ENCODE measurements at places on chromosomes 13 and 19.

DNA sequence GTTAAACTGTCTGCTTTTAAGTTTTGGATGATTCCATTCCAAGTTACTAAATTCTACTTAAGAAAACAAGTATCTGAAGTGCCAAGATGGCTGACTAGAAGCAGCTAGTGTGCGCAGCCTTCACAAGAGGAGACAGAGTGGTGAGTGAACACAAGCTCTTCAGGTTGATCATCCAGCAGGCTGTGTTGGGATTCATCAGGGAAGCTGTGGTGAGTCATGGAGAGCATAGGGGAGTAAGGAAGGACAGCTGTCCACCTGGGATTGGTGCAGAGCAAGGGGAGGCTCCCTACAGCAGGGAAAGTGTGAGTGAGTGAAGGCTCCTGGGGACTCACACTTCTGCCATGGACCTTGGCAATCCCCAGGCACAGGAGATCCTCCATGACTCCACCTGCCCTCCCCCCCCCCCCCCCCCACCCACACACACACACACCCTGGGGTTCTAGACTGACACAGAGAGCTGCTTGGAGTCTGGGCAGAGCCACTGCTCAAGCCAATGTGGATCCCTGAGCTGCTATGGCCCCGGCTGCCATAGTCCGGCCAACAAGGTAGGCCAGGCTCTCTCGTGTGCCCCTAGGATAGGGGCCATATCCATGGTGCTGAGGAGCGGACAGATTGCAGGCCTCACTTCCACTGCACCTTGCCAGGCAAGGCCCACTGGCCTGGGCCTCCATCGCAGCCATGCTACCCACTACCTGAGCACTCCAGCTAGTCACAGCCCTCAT lies 23.5 kb downstream of the SLC25A15 start:
- DNase-seq = no peak

- DNase-seq = peak; percentile 58
Measured at GRCh38 chr13:26254583-26255111, 718 bp downstream of the CDK8 start.

DNA sequence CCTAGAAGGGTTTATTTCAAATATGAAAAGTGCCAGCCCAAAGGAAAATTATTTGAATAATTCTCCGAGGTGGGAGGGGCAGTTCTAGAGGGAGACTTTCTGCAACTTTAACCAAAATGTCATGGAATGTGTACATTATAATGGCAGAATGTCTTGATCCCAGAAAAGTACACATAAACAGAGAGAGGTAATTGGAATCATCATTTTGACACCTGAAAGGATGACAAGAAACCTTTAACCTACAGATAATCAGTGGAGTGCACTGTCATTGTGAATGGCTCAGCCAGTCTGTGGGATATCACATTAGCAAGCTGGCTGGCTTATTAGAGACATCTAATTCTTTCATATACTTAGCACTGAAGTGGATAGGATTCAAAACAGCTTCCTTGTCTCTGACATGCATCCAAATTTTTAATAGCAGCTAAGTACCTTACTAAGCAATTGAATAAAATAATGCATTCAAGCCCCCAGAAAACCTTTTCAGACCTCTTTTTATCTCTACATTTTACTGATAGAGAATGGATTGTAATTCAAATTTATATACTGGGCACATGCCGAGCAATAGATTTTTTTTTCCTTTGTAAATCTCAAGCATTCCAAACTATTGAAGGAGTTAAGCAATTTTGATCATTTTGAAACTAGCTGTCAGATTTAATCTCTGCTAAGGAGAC lies 468.6 kb downstream of the COG6 start:
- no peak for DNase-seq

- no peak for DNase-seq
Measured at GRCh38 chr19:29454109-29454508, 71.7 kb upstream of the VSTM2B start.

DNA sequence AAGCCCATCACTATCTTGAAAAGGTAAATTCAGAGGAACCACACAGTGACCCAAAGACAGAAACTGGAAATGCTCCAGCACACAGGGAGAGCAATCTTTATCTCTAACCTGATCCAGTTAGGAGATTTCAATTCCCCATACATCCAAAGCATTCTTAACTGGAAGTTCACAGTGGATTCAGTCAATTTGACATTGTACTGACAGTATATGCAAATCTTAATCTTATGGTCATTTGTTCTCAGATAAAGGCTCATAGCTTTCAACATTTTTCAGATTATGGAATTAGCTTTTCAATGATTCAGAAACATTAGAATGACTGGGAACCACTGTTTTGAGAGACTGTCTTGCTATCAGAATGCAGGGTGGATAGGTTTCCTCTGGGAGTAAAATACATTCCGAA lies 1455.6 kb downstream of the OLFM4 start:
- no peak for DNase-seq

- DNase-seq = no peak
Measured at GRCh38 chr13:113736258-113736731, 22.7 kb upstream of the TMEM255B start.

DNA sequence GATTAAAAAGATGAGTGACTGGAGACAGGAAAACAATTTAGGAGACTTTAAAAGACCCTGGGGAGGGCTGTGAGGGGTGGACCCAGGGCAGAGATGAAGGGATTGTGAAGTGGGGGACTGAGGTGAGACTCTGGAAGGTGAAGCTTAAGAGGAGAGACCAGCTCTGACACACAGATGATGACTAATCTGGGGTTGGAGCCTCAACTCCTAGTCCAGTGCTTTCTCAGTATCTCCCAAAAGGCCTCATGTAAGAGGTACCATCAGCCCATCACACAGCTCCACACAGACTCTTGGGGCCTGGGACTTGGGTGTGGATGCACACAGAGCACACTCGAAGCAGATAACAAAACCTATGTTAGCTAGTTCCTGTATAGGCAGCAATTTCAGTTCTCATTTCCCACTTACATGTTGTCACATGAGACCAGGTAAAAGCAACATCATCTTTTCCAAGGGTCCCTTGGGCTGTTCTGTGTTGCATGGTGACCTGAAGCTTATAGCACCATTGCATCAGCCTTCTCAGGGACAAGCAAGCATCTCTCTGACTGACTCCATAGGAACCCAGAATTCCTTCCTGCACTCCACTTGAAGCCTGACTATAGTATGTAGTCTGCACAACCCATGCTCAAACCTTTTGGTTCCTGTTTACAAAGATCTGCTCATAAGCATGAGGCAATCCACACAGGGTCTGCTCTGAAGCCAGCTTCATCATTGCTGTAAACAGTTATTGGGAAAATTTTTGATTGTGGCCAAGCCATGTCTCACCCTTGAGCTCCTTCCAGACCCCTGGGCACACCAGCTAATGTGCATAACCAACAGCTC lies 88.6 kb upstream of the MYCBP2 start:
- DNase-seq = no peak

DNA sequence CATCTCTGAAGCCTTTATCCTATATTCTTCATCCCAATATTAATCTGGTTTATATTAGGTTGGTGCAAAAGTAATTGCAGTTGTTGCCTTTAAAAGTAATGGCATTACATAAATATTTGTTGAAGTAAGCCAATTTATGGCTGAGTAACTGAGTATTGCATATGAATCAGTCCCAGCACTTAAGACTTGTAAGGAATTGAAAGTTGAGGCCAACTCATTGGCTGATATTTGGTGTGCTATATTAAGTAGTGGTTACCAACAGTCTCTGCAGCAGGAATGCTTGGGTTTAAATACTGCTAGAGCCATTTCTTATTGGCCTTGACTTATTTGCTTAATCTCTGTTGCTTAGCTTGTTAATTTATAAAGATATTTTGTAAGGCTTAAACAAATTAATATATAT lies 460.7 kb downstream of the GPC6 start:
- DNase-seq = no peak

GRCh38 chr19:41298348-41298964 lies 11.5 kb upstream of the CCDC97 start:
- DNase-seq = peak; percentile 20

- peak; percentile 11 for DNase-seq
Measured at GRCh38 chr13:98575904-98576199, 1.1 kb downstream of the STK24 start.

DNA sequence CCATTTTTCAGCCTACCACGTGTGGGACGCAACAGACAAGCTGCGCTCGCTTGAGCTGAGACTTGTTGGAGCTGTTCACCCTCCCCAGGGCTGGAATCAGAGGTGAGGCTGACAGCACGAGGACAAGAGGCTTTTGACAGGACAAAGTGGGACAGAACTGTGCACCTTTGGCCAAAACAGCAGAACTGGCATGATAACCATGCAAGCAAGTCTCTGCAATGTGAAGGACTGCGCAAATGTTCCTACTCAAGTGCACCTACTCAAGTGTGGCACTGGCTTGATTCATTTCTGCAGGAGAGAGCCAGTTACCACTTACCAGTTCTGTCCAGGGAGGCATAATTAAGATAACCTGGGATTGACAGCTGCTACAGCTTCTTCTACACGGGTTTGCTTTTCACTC lies 62.2 kb upstream of the TM9SF2 start:
- DNase-seq = no peak

DNA sequence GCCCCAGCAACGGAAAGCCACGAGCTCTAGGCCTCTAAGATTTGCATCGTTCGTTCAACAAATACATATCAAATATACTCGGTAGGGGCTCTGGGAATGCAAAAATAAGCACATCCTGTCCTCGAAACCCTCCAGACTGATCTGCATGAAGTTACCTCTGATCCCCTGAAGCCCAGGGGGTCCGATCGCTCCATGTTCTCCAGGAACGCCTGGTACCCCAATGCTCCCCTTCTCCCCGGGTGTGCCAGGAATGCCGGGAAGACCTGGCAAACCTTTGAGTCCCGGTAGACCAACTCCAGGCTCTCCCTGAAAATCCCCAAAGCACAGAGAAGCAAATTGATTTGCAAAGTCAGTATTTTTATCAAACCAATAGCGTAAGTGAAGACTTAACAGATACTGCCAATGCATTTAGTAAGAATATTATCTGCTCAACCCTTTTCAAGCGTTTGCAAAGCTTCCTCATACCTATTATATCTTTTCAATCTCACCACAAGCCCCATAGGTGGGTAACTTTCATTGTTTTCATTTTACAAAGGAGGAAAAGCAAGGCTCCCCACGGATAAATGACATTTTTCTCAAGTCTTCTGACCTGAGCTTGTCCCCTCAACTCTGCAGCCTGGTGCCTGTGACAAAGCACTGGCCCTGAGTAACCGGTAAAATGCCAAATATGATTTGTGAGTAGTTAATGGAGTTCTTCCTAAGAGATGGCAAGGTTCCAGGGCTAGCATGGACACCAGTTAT lies 127.7 kb downstream of the COL4A1 start:
- no peak for DNase-seq

- peak; percentile 40 for DNase-seq
Measured at GRCh38 chr13:82356667-82357410, 1525.4 kb downstream of the SLITRK1 start.

GRCh38 chr19:29499261-29499920 lies 26.4 kb upstream of the VSTM2B start:
- no peak for DNase-seq

GRCh38 chr13:33410619-33411018 lies 125.1 kb upstream of the STARD13 start:
- no peak for DNase-seq

GRCh38 chr13:98571955-98572662 lies 4.8 kb downstream of the STK24 start:
- DNase-seq = peak; percentile 33

DNA sequence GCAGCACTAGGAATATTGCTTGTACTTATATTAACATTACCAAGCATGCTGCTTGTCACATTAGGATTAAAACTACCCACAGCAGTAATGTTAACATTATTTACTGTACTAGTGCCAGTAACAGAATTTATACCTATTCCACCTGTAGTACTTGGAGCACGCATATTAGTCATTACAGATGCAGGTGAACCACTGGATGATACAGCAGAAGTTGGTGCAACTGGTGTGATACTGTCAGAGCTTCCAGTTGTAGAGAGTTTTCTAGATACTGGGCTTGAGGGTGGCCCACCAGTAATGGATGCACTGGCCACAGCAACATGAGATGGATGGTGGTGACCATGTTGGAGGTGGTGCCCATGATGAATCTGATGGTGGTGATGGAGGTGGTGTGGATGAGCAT lies 1.1 kb downstream of the TSC22D1 start:
- DNase-seq = no peak

- no peak for DNase-seq
Measured at GRCh38 chr13:71148396-71148795, 718.6 kb downstream of the DACH1 start.

GRCh38 chr13:48210178-48210577 lies 22.8 kb upstream of the ITM2B start:
- DNase-seq = no peak

GRCh38 chr13:29481603-29482002 lies 113.9 kb downstream of the SLC7A1 start:
- DNase-seq = no peak

DNA sequence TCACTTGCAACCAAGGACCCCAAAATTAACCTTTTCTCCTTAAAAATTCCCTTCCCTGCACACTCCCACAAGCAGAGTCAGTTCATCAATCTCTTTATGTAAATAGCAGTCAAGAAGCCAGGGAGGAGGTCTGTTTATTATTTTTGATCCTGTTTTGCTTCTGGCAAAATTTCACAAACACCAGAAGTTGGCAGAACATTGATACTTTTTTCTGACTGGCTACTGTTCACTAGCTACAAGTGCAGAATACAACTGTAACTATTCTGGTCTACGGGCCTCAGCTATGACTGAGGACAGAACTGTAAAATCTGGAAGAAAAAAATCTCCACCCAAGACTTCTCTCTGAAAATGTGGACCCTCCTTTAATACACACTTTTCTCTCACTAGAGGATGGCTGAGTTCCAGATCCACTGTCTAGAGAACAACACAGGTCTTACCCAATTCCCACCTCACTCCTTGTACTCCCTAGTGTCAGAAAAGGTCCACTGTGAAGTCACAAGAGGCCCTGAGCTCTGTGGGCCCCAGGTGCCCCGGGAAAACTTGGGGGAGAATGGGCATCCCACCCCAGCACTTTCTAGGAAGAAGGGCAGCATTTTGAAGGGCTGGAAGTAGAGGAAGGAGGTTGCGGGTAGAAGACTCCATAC lies 14.5 kb downstream of the STARD13 start:
- DNase-seq = no peak

GRCh38 chr19:33691736-33692135 lies 70.0 kb downstream of the CHST8 start:
- DNase-seq = no peak

- DNase-seq = no peak
Measured at GRCh38 chr13:40818926-40819325, 29.5 kb downstream of the SLC25A15 start.

DNA sequence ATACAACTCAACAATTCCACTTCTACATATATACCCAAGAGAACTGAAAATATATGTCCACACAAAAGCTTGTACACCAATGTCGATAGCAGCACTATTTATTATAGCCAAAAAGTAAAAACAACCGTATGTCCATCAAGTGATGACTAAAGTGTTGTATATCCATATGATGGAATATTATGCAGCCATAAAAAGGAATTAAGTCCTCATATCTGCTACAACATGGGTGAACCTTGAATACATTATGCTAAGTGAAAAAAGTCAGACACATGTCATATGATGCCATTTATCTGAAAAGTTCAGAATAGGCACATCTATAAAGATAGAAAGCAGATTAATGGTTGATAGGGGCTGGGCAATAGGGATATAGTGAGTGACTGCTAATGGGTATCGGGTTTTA lies 204.5 kb downstream of the KCNRG start:
- no peak for DNase-seq

- DNase-seq = no peak
Measured at GRCh38 chr19:18193388-18194180, 566 bp downstream of the MPV17L2 start.

Measured in T47D (cell line).